Spleen (tissue), 13 donors: ENCODE measurements at places on chromosomes 5 and 9. TPM values are rescaled to one million over a fixed set of nuclear protein-coding genes. Genes with fewer than 3 reads are reported as not detected.

ANKH gene
- polyA plus RNA-seq: 9.0 TPM

DNA sequence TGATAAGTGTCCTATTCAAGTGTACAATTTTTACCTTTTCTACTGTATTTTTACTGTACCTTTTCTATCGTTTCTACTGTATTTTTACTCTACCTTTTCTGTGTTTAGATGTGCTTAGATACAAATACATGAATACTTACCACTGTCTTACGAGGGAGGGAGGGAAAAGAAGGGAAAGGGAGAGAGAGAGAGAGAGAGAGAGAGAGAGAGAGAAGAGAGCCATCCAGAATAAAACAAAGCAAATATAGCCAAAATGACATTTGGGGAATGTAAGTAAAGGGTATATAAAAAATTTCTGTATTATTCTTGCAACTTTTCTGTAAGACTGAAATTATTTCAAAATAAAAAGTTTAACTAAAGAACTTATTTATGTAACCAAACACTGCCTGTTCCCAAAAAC lies 121.2 kb downstream of the HOMER1 start:
- no peak for DNase-seq

FOXD4L3 gene
- polyA plus RNA-seq: 0.13 TPM

ALDOB gene
- polyA plus RNA-seq: 0.28 TPM

- DNase-seq: no peak
Observed at GRCh38 chr5:16844952-16845351, 91.1 kb downstream of the MYO10 start.

NTRK2 gene
- polyA plus RNA-seq: 0.70 TPM

- DNase-seq: no peak
Observed at GRCh38 chr9:68574150-68574549, 33.5 kb upstream of the TMEM252 start.

DNA sequence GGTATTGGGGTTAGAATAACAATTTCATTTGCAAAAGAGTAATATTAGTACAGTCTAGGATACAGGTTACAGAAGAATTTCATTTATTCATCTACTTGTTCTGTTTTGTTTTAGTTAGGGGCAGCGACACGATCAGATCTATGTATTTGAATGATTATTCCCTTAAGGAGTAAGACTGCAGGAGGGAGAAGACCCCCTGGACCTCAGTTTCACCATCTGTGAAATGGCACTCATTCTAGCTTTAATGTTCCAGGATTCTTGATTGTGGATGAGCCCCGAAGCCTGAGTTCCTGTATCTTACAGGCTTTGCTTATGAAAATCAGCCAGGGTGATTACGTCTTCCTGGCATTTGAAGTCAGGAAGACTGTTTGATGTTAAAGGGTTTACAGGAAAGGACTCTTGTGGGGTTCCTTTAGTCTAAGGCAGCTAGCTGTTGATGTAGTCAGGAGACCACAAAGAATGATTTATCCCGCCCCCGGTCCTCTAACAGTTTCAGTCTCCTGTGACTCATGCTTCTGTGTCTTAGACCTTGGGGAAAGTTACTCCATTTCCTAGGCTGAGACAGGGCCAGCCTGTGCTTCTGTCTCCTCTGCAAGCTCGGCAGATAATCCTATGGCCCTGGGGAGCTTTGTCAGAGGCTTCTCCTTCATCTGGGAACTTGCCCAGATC lies 11.5 kb downstream of the SMIM3 start:
- no peak for DNase-seq

COL27A1 gene
- polyA plus RNA-seq: 2.1 TPM

CER1 gene
- not detected for polyA plus RNA-seq

GRCh38 chr5:15558681-15559080 lies 58.7 kb downstream of the FBXL7 start:
- DNase-seq: no peak

DNA sequence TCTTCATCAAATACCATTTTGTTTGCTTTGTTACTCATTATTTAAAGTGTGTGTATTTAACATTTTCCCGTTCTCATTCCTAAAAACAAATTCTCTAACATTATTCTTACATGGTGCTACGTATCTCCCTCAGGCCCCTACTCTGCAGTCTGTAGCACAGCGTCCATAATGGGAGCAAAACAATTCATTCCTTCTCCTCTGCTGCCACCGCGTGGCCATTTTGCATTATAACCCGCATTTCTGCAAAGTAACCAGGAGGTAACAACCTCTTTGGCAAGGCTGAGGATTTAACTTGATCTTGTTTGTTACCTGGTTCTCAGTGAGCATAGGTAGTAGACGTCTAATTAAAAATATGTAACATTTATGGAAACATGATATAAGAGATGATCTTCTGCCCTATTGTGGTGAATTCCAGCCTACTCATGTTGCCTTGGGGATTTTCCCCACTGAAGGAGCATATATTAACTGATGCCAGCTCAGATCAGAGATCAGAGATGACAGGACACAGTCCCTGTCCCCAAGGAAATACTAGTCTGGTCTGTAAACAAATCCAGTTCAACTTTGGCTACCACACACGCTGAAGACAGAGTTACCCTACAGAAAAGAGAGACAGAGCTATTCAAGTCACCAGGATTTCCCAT lies 10.5 kb downstream of the OR1K1 start:
- DNase-seq: peak; percentile 88

GRCh38 chr9:24059651-24060050 lies 233.6 kb upstream of the ELAVL2 start:
- DNase-seq: no peak

C5orf24 gene
- 15.6 TPM for polyA plus RNA-seq

DNA sequence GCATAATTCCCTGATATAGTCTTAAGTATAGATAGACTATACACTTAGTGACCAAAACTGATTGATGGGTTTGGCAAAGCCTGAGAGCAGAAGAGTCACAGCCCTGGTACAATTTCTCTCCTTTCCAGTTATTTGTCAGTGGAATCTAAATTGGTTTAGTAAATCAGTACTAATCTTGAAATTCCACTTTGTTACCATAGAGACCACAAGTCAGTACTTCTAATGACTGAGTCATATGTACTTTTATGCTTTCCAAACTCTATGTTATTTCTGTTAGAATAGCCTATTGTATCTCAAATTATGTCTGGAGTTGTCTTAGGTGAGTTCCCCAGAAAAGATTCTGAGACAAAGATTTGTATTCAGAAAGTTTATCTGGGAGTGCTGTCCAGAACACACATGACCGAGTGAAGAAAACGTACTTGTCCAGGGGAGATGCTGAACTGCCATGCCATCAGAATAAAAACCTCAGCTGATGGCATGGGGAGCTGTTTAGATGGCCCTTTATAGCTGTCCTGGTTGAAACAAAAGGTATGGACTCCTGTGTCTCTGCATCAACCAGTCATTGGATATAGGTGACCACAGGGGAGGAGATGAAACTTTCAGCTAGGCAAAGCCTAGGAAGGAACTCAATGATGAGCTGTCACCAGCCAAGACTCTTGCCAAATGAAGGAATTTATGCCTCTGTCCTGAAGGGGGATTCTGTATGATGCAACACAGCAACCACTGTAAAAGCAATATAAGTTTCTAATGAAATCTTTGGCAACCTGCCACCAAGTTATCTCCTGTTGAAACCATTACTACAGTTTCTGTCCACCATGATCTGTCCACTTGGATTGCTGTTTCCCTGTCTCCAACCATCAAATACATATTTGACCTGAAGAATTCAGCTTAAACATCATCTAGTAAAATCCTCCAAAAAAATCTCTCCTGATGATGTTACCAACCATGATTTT lies 18.0 kb upstream of the SMC2 start:
- no peak for DNase-seq

GRCh38 chr9:79352322-79352721 lies 219.4 kb upstream of the TLE4 start:
- DNase-seq: no peak
